T-cell (primary cell): ENCODE measurements at places on chromosomes 3 and 15.

DNA sequence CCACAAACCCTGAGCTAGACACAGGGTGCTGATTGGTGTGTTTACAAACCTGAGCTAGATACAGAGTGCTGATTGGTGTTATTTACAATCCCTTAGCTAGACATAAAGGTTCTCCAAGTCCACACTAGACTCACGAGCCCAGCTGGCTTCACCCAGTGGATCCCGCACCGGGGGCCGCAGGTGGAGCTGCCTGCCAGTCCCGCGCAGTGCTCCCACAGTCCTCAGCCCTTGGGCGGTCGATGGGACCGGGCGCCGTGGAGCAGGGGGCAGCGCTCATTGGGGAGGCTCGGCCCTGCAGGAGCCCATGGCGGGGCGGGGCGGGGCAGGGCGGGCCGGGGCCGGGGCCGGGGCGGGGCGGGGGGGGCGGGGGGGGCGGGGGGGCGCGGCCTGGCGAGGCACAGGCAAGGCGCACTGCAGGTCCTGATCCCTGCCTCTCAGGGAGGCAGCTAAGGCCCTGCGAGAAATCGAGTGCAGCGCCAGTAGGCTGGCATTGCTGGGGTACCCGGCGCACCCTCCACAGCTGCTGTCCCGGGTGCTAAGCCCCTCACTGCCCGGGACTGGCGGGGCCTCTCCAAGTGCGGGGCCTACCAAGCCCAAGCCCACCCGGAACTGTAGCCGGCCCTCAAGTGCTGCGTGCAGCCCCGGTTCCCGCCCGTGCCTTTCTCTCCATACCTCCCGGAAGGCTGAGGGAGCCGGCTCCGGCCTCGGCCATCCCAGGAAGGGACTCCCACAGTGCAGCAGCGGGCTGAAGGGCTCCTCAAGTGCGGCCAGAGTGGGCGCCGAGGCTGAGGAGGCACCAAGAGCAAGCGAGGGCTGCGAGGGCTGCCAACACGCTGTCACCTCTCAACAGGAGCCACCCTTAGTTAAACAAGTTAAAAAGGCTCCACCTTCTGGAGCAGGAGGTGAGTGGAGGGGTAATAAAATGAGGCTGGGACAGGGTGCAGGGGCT, 9.8 kb upstream of the TMEM40 start:
- no peak for DNase-seq

DNA sequence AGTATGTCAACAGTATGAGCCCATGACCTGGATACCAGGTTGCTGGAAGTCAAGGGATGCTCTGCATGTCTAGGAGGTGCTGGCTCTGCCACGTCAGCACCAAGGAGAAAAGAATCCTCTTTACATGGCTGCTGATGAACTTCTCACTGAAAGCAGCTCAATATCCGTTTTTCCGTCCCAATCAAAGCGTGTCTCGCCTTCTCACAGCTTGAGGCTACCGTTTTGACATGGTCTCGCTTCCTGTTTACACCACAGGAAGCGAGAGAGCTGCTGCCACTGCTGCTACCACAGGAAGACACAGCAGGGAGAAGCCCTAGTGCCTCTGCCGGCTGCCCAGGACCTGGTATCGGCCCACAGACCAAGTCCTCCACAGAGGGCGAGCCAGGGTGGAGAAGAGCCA, 27.3 kb downstream of the STARD5 start:
- DNase-seq: peak; percentile 70

DNA sequence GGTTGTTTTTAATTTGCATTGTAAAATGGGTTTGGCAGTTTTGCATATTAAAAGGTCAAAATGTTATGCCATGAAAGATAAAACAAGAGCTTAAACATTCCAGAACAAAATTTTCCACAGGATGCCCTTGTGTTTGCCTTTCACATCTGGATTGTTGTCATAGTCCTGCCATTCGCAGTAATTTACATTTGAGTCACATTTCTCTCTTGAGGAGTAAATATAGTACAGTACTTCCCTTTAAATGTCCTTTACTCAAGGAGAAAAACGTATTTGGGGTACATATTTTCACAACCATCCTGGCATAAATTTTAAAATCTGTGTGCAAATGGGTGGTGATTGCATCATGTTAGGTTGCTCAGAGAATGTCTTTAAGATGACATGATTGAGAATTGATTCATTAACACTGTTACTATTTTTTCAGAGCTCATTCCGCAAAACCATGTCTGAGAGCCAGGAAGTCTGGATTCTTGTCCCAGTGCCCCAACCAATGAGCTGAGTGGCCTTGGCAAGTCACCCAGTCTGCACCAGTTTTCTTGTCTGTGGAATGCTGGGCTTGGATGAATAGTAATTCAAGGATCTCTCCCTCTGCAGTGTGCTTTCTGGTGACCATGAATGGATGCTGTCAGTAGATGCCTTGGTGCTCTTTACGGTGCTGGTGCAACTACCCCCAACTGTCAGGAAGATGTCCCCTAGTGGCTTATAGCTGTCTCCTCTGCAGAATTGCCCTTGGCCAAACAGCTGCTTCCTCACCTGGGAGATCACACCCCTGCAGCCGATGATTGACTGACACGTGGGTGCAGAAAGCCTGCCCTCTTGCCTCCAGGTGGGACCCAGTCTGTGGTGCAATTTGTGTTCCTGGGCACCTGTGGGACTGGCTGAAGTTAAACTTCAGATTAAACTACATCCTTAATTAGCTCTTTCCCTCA, 43.0 kb downstream of the ABHD5 start:
- no peak for DNase-seq

GRCh38 chr15:96107916-96108315, 222.6 kb upstream of the NR2F2 start:
- no peak for DNase-seq

GRCh38 chr15:40894681-40895448, 615 bp downstream of the VPS18 start:
- peak; percentile 41 for DNase-seq

GRCh38 chr3:144770915-144771351, 799.3 kb downstream of the DIPK2A start:
- DNase-seq: no peak

- no peak for DNase-seq
These were observed 40.2 kb downstream of the ROBO2 start for GRCh38 chr3:77079988-77080610.

DNA sequence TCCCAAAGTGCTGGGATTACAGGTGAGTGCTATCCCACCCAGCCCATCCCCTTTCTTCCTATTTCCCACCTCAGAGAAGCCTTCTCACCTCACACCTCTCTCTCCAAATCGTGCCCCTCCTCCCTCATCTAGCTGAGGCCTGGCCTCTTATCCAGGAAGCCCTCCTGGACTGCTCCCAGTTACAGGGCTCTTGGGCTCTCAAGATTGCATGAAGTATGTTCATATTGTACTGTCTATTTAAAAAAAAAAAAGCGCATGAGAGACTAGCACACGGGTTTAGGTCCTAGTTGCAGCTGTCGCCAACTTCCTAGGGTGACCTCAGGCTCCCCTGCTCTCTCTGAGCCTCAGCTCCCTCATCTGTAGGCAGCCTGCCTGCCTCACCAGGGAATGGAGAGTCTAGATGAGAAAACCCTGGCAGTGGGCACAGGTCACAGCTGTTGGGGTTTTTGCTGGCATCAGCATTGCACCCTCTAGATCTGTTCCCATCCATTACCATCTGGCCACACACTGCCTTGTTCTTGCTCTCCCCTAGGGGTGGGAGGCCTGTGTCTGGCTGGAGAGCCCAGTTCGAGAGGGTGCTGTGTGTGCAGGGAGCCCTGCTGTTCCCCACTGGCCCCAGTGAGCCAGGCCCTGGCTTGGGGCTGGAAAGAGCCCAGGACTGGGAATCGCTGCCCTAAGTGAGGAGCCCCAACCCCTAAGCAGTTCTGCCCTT, 24.2 kb upstream of the C15orf39 start:
- no peak for DNase-seq

DNA sequence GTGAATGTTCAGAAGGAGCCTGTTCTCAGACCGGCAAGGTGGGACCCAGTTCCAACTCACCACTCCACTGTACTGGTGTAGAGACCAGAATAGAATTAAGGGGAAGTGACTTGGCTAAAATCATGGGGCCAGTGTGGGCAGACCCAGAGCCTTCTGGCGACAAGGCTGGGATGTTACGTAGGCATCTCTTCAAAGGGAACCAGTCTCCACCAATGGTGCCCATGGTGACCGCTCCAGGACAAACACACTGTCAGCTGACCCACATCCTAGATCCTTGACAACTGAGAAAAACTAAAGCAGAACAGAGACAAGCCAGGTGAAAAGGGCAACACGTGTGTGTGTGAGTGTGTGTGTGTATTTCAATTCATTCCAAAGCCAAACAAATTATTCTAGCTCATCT, 321.7 kb upstream of the FRG2C start:
- DNase-seq: no peak

DNA sequence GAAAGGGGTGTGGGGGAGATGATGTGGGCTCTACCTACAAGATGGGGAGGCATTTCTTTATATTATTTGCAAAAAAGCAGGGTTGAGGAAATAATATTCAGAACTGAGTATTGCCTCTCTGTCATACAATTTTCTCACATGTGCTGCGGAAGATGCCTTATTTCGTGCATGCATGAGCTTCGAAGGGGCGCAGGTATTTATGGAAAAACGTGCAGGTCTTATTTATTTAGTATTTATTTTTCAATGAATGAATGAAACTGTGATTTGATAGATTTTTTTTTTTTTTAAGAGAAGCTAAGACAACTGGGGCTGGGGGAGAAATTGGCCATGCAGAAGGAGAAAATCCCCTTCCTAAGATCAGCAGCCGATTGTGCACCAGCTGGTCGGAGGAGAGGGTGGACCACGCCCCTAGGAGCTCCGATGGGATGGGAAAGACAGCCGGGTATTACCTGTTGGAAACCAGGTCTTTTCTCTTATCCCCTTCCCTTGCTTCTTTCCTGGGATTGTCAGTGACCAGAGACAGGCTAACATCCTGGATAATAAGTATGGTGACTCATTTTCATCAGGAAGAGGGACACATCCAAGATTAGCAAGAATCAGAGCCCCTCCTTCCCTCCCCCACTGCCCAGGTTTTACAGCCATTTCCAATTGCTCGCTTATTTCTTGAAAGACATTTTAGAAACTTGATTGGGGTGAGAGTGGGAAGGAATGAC, 875 bp downstream of the GAP43 start:
- no peak for DNase-seq

DNA sequence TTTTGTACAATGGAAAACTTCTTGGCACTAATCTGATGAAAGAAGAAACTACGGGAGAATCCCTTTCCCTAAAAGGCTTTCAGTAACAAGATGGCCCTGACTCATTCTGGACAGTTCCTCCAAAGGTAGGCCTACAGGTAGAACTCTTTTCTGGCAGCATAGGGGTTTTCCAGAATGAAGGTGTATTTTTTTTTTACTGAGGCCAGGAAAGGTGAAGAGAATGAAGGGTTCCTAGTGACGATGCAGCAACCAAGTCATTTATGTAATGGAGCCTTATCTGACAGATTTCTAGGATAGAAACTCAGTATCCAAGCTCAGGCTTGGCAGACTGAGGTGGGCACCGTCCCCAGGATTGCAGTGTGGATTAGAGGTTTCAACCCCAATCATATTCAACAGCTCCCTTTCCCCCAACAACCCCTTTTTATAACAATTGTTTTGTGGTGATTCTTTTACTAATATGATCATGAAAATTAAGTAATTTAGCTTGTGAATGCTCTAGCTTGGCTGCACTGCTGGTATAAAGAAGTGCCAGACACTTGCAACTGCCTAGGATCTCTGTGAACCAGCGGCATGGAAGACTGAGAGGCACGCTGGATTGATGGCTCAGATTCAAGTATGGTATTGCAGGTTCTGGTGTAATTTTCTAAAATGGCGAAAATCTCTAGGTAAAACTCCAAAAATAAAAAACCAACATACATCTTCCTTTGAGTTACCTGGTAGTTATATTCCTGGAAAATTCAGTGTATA, 8.7 kb upstream of the TRIM69 start:
- no peak for DNase-seq

DNA sequence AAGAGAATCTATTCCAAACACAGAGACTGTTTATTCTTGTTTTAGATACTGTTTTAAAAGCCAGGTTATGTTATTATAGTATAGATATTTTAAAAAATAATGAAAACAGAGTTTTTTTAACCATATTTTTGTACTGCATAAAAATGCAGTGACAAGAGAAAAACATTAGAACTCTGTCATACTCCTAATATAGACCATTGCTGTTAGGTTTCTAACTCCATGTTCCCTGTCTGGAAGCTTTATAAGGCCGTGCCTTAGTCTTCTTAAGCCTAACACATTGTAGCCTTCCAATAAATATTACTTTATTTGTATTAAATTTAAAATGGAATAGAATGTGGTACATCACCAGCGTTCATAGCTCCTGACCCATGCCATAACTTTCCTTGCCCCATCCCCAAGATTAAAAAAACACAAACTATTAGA, 53.2 kb downstream of the MBNL1 start:
- DNase-seq: no peak

DNA sequence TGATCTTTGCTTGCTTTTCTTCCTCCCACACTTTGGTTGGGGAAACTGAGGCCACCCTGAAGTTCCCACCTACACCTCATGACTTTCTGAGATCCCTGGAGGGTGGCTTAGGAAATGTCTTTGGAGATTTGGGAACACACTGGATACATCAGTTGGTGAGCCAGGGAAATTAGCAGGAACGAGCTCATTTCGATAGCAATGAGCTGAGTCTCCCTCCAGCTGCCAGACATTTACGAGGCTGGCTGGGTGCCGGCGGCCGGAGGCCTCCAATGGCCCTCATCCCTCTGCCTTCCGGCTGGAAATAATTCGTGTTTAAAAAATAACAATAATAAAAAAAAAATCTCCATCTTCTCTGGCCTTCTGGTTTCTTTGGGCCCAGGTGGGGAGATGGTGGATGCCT, 38.8 kb downstream of the SMAD6 start:
- no peak for DNase-seq

GRCh38 chr15:77489647-77490046, 69.0 kb downstream of the HMG20A start:
- no peak for DNase-seq

GRCh38 chr3:18872466-18872865, 275.8 kb upstream of the KCNH8 start:
- DNase-seq: no peak

GRCh38 chr3:78077842-78078241, 1037.9 kb downstream of the ROBO2 start:
- no peak for DNase-seq

- DNase-seq: no peak
These were observed 3.4 kb downstream of the TMCC1 start for GRCh38 chr3:129890125-129890524.

GRCh38 chr15:69088300-69088965, 72.0 kb upstream of the GLCE start:
- DNase-seq: no peak

DNA sequence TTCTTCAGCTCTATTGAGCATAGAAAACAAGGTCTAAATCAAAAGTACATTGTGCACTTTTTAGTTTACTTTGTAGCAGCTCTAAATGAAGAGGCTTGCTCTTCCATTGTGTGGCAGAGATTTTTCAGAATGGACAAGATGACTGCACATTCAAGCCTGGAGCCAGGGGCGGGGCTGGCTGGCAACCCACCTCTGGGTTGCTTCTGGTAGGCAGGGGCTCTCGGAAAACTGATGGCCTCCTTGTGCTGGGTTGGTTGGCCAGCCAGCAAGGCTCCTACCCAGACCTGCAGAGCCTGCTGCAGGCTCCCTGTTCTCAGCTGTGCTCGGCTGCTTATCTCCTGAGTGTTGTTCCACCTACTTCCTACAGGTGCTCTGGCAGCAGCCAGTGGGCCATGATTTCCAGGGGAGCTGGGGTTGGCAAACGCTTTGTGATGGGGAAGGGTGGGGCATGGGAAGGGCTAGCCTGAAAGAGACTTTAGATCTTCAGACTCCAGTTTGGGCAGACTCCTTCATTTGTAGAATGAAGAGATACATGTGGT, 8.8 kb downstream of the BSN start:
- no peak for DNase-seq

GRCh38 chr3:147369231-147369630, 37.1 kb downstream of the ZIC4 start:
- no peak for DNase-seq

- no peak for DNase-seq
These were observed 336.2 kb downstream of the EPHB1 start for GRCh38 chr3:135131290-135131689.
